Thyroid gland (tissue), 4 donors: ENCODE measurements at places on chromosomes 2 and 18.
A peak's percentile ranks its signal among the peaks of the same experiment; 100 is the strongest.

DNA sequence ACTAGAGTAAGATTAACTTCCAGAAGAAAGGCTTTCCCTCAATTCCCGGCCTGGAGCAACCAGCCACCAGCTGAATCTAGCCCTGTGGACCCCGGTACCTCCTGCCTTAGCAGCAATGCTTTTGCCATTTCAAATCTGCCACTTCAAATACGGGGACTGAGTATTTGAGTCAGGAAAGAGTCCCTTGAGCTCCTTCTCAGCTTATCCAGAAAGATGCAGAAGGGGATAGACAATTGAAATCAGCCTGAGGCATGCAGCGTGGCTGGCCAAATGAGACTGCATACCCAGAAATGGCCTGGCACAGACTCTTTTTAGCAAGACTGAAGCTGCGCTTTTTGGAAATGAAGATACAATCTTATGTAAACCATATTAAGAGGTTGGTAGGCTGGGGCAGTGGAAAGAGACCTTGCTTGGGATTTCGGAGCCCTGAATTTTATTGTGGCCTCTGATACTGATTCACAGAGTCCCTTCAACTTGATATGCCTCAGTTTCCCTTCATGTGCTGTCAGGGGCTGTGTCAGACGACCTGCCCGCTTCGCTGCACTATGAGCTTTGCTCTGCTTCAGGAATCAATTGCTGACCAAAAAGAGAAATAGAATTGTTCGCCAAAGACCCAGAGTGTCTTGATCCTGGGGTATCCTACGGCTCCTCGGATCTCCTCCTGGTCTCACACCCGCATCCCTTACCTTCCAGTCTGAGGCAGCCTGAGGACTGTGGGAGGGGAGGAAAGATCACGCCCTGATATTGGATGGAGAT is 1.0 kb downstream of the MATN3 start:
- H3K27me3 ChIP-seq: no peaks in the 10 kb centered on the region
- H3K4me1 ChIP-seq: peaks cover 12% of the 10 kb centered on the region
- H3K27ac ChIP-seq: no peak overlapping the region
- DNase-seq: no peak
- H3K36me3 ChIP-seq: no peaks in the 10 kb centered on the region

GRCh38 chr18:23181547-23181946 is 46.3 kb downstream of the CABLES1 start:
- H3K36me3 ChIP-seq: no peaks in the 10 kb centered on the region
- peaks cover 43% of the 10 kb centered on the region for H3K4me1 ChIP-seq

DNA sequence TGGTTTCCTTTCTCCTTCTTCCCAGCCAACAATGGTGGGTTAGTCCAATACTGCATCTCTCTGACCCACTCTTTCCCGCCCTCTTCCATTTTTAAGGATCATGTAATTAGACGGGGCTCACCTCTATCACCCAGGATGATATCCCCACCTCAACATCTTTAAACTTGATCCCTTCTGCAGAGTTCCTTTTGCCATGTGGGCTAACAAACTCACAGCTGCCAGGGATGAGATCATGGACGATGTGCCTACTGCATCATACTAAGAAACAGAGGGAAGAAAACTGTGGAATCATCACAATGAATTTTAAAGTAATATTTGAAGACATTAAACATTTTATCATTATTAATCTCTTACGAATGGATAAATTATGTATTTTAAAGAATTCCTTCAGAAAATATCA is 183.5 kb downstream of the RDH14 start:
- no peak for DNase-seq
- no peaks in the 10 kb centered on the region for H3K36me3 ChIP-seq
- H3K27ac ChIP-seq: no peak overlapping the region
- H3K27me3 ChIP-seq: no peaks in the 10 kb centered on the region

GRCh38 chr18:25164211-25164847 is 187.6 kb downstream of the ZNF521 start:
- no peak overlapping the region for H3K27ac ChIP-seq
- H3K27me3 ChIP-seq: no peaks in the 10 kb centered on the region
- no peaks in the 10 kb centered on the region for H3K4me1 ChIP-seq
- no peak overlapping the region for H3K4me3 ChIP-seq
- H3K36me3 ChIP-seq: no peaks in the 10 kb centered on the region

GRCh38 chr2:232741294-232741693 is 35.1 kb downstream of the KCNJ13 start:
- H3K27ac ChIP-seq: no peak overlapping the region
- no peak overlapping the region for H3K4me3 ChIP-seq
- H3K4me1 ChIP-seq: no peaks in the 10 kb centered on the region
- no peaks in the 10 kb centered on the region for H3K27me3 ChIP-seq
- peaks cover 5% of the 10 kb centered on the region for H3K36me3 ChIP-seq
- DNase-seq: no peak

DNA sequence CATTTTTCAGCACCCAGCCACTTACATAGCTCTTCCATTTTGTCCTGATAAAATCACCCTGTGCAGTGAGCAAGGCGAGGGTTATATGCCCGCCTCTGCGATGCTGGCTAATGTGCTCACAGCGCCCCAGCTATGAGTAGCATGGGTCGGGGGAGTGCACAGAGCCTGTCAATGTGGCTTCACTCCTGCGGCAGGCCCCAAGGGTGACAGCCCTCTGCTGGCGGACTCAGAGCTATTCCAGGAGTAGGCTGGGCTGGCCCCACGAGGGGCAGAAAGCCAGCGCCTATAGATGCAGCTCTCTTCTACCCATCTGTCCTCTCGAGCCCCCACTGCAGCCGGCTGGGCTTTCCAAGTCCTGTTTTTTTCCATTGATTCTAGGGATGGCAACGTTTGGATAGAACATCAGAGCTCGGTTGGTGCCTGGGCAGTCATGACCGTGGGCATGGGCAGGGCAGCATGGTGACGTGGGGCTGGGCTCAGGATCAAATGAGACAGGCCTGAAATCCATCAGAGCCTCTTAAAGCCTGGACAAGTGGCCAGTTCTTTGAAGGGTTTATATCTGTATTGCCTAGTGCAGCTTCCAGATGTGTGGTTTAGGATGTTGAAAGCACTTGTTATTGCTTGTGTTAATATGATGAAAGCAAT is 134.7 kb downstream of the MCFD2 start:
- no peak for DNase-seq
- H3K27me3 ChIP-seq: no peaks in the 10 kb centered on the region
- H3K36me3 ChIP-seq: no peaks in the 10 kb centered on the region
- H3K27ac ChIP-seq: peak overlapping the region; percentile 17
- H3K4me3 ChIP-seq: no peak overlapping the region

GRCh38 chr2:126765395-126765794 is 109.4 kb downstream of the GYPC start:
- H3K4me3 ChIP-seq: no peak overlapping the region
- H3K4me1 ChIP-seq: no peaks in the 10 kb centered on the region
- H3K36me3 ChIP-seq: no peaks in the 10 kb centered on the region
- no peak for DNase-seq

GRCh38 chr2:42150159-42150558 is 19.0 kb upstream of the EML4 start:
- no peak overlapping the region for H3K27ac ChIP-seq
- H3K4me1 ChIP-seq: peaks cover 17% of the 10 kb centered on the region
- no peaks in the 10 kb centered on the region for H3K36me3 ChIP-seq
- H3K27me3 ChIP-seq: no peaks in the 10 kb centered on the region
- no peak overlapping the region for H3K4me3 ChIP-seq
- no peak for DNase-seq

DNA sequence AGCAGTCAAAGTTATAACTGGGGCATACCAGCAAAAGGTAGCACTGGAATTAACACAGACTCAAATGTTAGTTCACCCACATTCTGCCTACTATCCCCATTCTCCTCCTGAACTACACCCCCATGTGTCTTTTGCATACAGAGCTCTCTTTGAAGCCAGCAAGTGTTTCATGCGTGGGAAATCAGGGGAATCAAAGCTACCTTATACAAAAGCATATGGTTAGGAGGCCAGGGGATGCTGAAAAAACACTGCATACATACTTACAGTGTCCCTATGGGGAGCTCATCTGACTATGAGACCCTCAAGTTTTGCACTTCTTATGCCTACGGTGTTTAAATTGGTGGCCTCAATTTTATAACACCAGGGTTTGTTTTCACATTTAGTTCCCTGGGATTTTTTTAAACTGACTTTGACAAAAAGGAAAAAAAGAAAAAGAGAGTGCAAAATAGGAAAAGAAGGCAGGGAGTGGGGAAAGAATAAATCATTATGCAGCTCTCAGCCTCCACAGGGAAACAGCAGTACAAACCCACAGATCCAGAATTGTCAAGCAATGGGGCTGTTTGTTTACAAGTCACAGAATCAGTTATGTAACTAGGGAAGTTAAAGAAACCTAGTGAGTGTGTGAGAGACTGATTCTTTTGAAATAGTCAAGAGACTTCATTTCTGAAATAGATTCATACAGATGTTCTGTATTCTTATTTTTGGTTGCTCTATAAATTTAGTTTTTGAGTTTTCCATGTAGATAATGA is 20.1 kb upstream of the PPP3R1 start:
- no peaks in the 10 kb centered on the region for H3K27me3 ChIP-seq
- no peak overlapping the region for H3K27ac ChIP-seq
- H3K4me3 ChIP-seq: no peak overlapping the region
- no peaks in the 10 kb centered on the region for H3K4me1 ChIP-seq
- no peak for DNase-seq

DNA sequence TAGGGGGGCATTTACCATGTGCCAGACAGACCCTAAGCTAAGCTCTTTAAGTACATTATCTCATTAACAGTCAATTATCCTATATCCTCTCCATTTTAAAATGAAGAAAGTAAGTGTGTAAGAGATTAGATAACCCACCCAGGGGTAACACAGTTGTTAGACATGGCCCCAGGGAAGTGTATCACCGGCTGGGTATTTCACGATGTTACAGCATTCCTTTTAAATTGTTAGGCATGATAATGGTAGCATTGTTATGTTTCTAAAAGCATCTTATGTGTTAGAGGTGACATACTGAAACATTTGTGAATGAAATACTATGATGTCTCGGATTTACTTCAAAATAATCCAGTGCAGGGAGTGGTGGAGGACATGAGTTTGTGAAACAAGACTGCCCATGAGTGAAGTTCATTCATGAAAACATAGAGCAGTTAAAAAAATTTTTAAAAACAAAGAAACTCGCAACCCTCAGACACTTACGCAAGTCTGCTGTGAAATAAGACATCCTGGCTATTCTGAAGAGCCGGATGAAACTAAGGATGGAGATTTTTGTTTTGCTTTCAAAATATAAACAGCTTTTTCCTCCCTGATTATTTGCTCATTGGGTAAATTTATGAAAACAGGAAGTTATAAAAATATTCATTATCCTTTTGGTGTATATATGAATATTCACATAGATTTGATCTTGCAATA is 54.9 kb downstream of the IL1RL2 start:
- no peaks in the 10 kb centered on the region for H3K36me3 ChIP-seq
- no peak overlapping the region for H3K4me3 ChIP-seq
- peak overlapping the region; percentile 89 for H3K27ac ChIP-seq
- DNase-seq: no peak
- H3K27me3 ChIP-seq: no peaks in the 10 kb centered on the region

DNA sequence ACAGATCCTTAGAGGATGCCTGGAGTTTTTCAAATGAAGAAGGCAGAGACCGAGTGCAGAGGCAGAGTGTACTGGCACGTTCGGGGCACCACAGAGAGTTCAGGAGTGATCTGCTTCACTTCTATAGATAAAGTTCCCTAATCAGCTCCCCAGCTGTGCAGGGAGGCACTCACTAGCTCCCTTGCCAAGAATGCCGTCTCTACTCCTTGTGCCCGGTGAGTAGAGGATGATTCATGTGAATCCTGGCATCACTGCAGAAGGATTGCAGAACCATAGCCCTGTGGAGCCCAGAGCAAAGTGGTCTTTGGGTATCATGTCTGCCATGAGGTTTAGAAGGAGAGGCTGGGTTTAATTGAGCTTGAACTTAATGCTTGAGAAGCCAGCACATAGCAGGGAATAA is 510.1 kb upstream of the RAB6C start:
- H3K27ac ChIP-seq: no peak overlapping the region
- DNase-seq: no peak
- no peak overlapping the region for H3K4me3 ChIP-seq
- no peaks in the 10 kb centered on the region for H3K4me1 ChIP-seq

- H3K27ac ChIP-seq: no peak overlapping the region
- no peak overlapping the region for H3K4me3 ChIP-seq
- no peak for DNase-seq
Measured at GRCh38 chr2:197294260-197294659, 16.3 kb downstream of the ANKRD44 start.

DNA sequence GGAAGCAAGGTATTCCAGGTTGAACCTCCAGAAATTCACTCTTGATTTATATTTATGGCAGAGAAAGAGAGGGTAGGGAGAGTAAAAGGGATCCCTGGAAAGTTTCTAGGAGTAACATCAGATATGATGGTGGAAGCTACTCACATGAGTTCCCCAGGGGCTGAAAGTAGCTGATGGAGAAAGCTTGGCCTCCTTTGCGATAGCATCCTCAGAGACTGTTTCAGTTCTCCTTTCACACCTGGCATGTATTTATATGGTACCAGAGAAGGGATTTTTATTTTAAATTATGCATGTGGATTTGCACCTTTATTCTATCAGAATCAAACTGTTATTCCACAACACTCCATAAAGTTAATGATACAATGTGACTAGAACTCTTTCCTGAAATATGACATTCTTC is 126.3 kb upstream of the OSR1 start:
- no peaks in the 10 kb centered on the region for H3K4me1 ChIP-seq
- H3K27me3 ChIP-seq: no peaks in the 10 kb centered on the region
- H3K4me3 ChIP-seq: no peak overlapping the region
- no peak for DNase-seq

DNA sequence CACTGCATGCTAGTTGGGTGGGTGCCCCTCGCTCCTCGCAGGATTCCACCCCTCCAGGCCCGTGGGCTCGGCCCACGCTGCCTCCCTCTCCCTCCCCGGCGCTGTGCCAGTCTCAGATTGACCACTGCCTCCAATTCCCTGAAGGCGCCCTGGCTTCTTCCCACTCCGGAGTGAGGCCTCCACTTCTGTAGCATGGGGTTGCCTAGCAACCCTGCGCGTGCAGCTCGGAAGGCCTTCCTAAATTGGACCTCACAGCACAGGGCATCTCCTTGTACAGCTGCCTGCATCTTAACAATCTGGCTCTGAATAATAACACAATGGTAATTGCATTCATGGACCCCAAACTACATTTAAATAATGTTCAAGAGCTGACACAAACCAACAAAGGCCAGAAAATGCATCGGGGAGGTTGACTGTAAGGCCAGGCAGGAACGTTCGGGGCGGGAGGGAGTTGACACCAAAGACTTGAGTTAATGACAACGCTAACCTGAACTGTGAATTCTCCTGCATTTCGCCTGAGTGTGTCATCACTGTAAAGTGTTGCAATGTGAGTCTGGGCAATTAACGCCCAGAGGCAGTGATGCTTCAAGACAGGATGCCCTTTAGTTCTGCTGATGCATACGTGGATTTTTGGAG is 222.9 kb downstream of the ZBTB7C start:
- DNase-seq: no peak
- H3K27ac ChIP-seq: no peak overlapping the region
- peaks cover 3% of the 10 kb centered on the region for H3K4me1 ChIP-seq
- no peaks in the 10 kb centered on the region for H3K36me3 ChIP-seq
- no peaks in the 10 kb centered on the region for H3K27me3 ChIP-seq
- H3K4me3 ChIP-seq: no peak overlapping the region
